ENCODE measurements at places on chromosomes 7 and 10.

DNA sequence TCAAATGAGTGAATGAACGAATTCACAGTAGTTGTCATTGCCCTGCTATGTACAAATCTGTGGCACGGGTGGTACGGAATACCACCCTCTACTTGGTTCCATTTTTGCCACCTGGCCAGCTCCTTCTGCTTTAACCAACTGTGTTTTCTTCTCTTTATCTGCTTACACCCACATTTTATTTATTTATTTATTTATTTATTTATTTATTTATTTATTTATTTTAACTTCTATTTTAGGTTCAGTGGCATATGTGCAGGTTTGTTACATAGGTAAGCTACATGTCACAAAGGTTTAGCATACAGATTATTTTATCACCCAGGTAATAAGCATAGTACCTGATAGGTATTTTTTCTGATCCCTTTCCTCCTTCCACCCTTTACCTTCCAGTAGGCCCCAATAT is 42.2 kb upstream of the CAPZA2 start:
- no peak for DNase-seq

DNA sequence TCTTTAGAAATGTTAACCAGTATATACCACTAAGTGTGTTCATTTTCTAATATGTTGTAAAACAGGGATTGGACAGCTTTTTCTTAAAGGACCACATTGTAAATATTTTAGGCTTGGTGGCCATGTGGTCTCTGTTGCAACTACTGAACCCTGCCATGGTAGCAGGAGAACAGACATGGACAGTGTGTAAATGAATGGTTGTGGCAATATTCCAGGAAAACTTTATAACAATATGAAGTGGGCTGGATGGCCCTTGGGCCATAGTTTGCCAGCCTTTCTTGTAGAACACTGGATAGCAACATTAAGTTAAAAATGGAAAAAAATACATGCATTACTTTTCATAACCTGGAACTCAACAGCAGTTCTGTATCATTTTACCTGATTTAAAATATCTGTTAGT is 61.0 kb downstream of the SND1 start:
- DNase-seq = no peak

- DNase-seq = no peak
Observed at GRCh38 chr10:1530871-1531517, 206.3 kb downstream of the ADARB2 start.

GRCh38 chr7:28091190-28091589 is 89.4 kb downstream of the JAZF1 start:
- DNase-seq = no peak

- DNase-seq = no peak
Observed at GRCh38 chr7:28110427-28111012, 70.1 kb downstream of the JAZF1 start.

DNA sequence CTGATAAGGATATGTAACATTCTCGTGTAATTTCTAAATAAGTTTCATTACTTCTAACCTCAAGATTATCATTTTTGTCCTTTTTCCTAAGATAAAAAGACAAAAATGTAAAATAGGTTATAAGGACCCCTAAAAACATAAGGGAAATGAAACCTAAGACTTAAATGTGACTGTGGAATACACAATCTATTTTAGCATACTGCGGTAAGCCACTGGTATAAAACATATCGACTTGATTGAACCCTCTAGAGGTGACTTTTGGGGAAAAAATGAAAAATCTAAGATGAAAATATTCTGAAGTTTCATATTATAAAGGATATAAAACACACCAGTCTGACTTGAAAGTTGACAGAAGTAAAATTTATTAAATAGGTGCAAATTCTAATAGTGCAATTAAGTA is 1.9 kb downstream of the NAMPT start:
- DNase-seq = no peak

DNA sequence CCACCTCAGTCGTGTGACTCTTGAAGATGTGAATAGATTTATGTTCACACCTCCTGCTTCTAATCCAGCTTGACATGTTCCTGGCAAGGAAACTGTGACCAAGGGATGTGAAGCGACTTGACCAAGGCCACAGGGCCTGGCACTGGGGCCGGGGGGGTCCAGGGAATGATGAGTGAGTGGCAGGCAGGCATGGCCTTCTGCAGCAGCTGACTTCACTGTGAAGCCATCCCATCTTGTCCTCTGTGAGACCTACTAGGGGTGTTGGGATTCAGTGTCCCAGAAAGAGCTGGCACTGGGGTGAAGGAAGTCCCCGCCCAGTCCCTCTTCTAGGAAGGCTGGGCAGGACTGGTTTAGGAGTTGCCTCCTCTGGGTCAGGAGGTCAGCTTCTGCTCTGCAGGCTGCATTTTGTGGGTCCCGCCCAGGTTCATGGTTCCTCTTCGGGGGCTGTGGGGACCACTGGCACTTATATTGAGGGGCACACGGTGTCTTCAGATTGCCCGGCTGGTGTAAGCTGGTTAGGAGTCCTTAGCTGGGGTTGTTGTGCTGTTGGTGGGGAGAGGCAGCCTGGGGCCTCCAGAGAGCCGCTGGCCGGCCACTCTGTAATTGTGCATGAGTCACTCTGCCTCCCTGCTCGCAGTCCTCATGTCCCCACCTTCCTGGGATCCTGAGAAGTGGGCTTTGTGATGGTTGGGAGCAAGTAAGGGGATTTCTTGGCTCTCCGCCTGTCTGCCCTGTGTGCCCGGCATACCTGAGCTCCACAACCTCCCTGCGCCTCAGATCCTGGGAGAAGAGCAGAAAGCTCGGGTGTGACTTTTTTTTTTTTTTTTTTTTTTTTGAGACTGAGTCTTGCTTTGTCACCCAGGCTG is 11.0 kb downstream of the ZMIZ1 start:
- no peak for DNase-seq

- no peak for DNase-seq
Observed at GRCh38 chr7:69803699-69804516, 205.6 kb downstream of the AUTS2 start.

- DNase-seq = peak; percentile 63
Observed at GRCh38 chr7:149714910-149715471, 58.4 kb downstream of the ZNF467 start.

GRCh38 chr7:23965296-23965695 is 255.3 kb downstream of the STK31 start:
- no peak for DNase-seq

DNA sequence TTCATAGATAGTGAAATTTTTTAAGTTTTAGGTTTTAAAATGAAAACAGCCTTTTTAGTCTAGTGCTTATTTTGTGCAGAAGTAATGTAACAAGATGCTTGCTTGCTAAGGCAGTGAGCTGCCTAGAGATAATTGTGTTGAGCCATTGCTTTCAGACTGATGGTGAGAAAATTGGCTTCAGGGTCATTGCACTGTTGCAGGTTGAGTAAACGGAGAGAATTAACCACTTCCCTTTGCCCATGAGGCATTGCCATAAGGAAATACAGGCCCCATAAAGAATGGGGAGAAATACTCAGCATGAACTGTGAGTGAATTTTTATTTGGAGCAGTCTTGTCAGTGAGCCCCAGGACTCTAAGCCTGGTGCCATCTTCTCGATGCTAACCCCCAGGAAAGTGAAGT is 140.5 kb downstream of the LRRC4 start:
- no peak for DNase-seq

DNA sequence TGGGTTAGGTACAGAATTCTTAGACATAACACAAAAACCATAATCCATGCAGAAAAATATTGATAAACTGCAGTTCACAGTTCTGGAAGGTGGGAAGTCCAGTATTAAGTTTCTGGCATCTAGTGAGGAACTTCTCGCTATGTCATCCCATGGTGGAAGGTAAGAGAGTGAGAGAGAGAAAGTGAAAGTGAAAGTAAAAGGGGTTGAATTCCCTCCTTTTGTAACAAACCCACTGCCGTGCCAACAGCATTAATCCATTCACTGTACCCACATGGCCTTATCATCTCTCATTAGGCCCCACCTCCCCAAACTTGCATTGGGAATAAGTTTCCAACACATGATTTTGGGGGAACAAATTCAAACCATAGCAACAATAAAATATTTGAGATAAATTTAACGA is 17.1 kb downstream of the ZNF485 start:
- DNase-seq = peak; percentile 50

DNA sequence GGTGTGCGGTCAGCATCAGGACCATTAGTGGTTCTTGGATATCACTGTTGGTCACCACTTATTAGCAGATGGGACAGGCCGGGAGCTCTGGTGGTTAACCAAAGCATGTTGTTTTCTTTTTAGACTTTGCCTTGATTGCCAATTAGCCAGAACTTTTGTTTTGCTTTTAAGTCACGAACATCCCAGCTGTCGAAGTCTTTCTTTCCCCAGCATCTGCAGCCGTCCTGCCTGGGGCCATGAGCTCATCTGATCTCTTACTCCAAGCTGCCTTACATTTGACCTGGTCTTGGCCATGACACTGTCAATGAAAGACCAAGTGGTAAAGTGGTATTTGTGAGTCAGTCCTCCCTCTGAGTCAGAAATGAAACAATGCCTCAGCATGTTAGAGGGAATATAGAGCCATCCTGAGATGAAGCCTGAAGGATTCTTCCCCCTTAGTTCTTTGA is 53.9 kb upstream of the CREB5 start:
- DNase-seq = no peak

- no peak for DNase-seq
Observed at GRCh38 chr10:86961481-86962091, 3.2 kb downstream of the SNCG start.

- DNase-seq = no peak
Observed at GRCh38 chr10:14742815-14743214, 31.9 kb downstream of the FAM107B start.

DNA sequence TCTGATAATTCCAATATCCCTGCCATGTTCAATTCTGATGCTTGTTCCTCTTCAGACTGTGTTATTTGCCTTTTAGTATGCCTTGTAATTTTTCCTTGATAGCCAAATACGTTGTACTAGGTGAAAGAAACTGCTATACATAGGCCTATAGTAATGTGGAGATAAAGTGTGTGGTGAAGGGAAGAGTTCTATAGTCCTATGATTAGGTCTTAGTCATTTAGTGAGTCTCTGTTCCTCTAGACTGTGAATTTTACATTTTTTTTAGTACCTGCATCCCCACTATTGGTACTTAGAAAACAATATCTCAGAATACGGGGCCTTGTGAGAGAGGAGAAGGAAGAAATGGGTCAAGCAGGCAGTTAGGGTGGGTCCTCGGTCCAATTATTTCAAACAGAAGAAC is 59.6 kb upstream of the SEMA3E start:
- DNase-seq = no peak

GRCh38 chr7:114086914-114087652 is 168.3 kb upstream of the PPP1R3A start:
- no peak for DNase-seq

DNA sequence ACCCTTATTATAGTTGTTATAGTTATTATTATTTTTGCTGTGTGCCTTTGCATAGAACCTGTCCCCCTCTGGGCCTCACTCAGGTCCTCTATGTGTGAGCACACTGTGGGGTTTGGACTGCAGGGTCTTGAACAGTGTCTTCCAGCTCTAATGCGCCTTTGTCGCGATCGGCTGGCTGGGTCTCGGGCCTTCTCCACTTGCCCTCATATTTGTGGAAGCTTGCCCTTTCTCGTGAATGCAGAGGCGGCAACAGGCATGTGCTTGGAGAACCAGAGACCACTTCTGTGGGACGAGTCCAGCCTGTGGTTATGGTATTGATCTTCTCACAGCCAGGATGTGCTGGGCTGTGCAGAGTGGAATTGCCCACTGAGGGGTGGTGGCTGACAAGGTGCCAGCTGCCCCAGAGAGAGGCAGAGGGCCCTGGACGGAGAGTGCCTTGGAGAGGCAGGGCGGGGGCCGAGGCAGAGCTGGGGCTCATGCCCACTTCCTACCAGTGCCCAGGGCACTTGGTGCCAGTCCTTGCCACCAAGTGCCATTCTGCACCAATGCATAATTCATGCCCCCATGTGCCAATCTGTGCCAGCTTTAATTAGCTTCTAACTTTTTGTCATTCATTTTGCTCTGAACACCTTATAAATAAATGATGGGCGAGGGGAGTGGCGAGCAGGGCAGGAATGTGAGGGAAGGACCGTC is 6.8 kb upstream of the CDH23 start:
- DNase-seq = no peak

GRCh38 chr10:932589-932988 is 1.1 kb upstream of the LARP4B start:
- no peak for DNase-seq

GRCh38 chr10:23195846-23196600 is 3.9 kb downstream of the PTF1A start:
- DNase-seq = no peak

DNA sequence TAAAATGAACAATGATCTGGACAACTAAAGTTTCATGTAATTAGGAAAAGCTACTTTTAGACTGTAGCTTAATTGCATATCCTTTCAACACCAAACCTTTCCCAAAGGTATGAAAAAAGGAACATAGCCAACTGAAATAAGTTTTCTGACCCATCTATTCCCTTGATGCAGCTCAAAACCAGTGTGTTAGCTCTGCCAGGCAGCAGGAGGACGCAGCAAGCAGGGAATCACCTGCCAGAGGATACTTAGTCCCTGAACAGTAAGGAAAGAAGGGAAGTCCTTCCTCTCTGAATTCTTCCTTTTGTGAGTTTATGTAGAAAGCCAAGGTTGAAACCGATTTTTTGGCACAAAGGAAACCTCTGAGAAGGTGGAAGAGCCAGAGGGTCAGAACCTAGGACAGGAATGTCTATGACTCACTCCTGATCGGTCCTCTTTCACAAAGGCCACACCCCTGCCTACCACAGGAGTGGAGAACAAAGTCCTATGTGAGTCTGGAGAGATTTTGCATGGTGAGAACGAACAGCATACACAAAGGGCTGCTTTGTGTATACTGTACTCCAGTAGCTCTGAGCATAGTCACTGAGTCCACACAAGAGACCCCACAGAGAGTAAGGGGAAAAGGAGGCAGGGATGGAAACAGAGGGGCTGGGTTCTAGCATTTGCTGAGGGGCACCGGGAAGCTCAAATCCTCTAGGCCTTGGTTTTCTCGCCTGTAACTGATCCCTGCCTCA is 68.8 kb upstream of the GSDME start:
- no peak for DNase-seq

GRCh38 chr10:47091421-47091820 is 180.2 kb downstream of the PTPN20 start:
- DNase-seq = no peak

DNA sequence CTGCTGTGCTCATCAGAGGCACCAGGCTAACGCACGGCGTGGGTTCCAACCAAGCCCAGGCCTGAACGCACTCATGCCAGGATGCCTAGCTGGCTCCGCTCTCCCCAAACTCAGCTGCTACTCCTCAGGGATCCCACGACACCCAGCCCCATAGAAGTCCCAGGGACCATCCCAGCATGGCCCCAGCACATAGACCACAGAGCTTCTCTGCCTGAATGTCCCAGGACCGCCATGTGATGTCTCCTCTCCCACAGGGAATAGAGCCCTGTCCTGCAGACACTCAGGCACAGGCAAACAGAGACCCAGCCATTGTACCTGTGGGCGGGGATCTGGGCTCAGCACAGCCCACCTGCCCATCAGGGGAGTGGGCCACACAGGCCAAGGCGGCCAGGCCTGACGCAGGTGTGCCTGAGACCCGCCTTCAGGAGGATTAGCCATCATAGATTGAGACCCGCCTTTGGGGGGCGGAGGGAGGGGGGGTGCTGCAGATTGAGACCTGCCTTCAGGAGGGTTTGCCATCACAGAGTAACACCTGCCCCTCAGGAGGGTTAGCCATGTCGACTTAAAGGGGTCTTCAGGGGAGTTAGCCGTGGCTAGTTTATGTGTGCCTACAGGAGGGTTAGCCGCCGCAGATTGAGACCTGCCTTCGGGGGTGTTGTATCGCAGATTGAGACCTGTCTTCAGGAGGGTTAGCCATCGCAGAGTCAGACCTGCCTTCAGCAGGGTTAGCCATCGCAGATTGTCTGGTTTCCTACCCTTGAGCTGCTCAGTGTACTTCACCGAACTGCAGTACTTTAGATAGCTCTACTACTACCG is 29.0 kb downstream of the RASGEF1A start:
- DNase-seq = no peak

All from CD4-positive, alpha-beta T cell treated with Interleukin-17A for 1 hour (primary cell).